Erythroblast (primary cell): ENCODE measurements at places on chromosomes 3 and 15.

- DNase-seq, result no peak
These were observed 425.2 kb downstream of the SQOR start for GRCh38 chr15:46059921-46060594.

DNA sequence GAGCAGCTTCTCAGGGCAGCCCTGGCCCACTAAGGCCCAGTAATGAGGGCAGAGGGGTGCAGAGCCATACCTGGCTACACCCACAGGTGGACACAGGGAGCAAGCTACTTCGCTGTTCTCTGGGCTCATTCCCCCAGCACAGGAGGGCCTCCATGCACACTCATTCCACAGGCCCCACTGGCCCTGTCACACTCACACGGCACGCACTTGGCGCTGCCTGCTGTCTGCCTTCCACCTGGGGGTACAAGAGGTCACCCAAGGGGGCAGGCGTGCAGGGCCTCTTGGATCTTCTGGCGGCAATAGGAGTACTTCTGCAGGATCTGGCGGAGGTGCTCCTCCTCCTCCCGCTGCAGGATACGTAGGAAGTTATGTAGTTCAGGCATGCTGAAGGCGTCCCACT is 2.3 kb upstream of the TUSC2 start:
- no peak for DNase-seq

DNA sequence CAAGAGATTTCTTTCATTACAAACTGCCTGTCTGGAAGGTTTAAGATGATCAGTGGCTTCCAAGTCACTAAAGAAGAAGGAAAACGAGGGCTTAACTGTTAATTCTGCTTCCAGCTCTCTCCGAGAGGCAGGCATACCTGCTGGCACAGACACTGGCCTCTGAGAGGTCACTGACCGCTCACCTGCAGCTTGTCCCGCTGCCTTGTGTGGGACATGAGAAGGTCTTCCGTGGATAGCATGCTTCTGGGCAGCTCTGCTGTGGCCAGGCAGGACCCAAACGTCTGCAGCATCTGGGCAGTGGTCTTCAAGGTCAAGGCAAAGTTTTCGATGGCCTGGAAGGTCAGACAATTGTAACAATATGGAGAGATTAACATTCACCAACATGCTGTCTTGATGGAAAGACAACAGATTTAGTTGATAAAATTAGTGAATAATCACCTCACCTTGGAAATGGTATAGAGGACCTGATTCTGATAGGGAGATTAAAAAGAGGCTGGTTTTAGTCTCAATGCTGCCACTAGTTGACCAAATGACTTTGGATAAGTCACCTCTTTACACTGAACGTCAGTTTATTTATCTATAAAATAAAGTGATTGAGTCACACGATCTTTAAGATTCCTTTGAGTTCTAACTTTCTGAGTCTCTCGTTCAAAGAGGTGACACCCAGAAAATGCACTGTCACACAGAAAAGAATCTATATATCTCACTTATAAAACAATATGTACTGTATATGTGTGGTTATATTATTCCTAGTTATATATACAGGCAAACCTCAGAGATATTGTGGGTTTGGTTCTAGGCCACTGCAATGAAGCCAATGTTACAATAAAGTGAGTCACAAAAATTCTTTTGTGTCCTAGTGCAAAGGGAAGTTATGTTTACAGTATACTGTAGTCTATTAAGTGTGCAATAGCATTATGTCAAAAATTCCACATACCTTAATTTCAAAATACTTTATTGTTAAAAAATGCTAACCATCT is 65.1 kb downstream of the B3GNT5 start:
- no peak for DNase-seq

- no peak for DNase-seq
These were observed 10.3 kb downstream of the ATG7 start for GRCh38 chr3:11282250-11283138.

DNA sequence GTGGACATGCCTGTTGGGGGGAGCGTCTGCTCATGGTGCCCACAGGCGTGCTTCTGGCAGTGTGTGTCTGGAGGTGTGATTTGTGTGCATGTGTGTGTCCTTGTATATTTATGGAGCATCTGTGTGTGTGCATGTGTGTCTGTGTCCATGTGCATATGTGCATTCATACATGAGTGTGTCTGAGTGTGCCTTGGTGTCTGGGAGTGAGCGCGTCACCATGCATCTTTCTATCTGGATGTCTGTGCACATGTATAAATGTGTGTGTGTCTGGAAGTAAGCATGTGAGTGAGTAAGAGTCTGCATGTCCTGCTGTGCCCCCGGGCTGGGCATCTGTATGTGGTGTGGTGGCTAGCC is 58.1 kb upstream of the PRR23E start:
- no peak for DNase-seq
